Adrenal gland (tissue), 19 donors: ENCODE measurements at places on chromosomes 7 and 10. TPM values are rescaled to one million over a fixed set of nuclear protein-coding genes. Genes with fewer than 3 reads are reported as not detected.

The UNCX gene
- not detected for total RNA-seq

The POT1 gene
- 12.9 TPM for total RNA-seq

The PAX4 gene
- not detected for total RNA-seq

The ZNF92 gene
- 13.7 TPM for total RNA-seq

The TLX1 gene
- not detected for total RNA-seq

The SUV39H2 gene
- 6.3 TPM for total RNA-seq

The GPR26 gene
- total RNA-seq = not detected

The TMEM229A gene
- 4.4 TPM for total RNA-seq

The HGF gene
- 3.7 TPM for total RNA-seq

The OR6V1 gene
- total RNA-seq = not detected

The HOXA3 gene
- total RNA-seq = 10.1 TPM

The NODAL gene
- total RNA-seq = not detected

The SLF2 gene
- total RNA-seq = 19.8 TPM

The CDH23 gene
- 10.0 TPM for total RNA-seq

The MRLN gene
- total RNA-seq = 0.39 TPM

The GPR37 gene
- not detected for total RNA-seq

The ADRB1 gene
- 0.19 TPM for total RNA-seq

The TRDMT1 gene
- total RNA-seq = 1.7 TPM

The ANAPC16 gene
- 168 TPM for total RNA-seq

The ZNF425 gene
- total RNA-seq = 1.1 TPM

The TEX47 gene
- not detected for total RNA-seq

The KCNH2 gene
- total RNA-seq = 4.7 TPM

The MAGI2 gene
- 31.9 TPM for total RNA-seq

The RASA4 gene
- total RNA-seq = 27.7 TPM

The TUBGCP2 gene
- total RNA-seq = 40.7 TPM

The TUBB8 gene
- not detected for total RNA-seq

The PRPS1L1 gene
- not detected for total RNA-seq

The GPC2 gene
- 0.69 TPM for total RNA-seq

The SEMA3C gene
- 16.0 TPM for total RNA-seq

The ACTL6B gene
- 2.4 TPM for total RNA-seq

The EBF3 gene
- 0.46 TPM for total RNA-seq

The SLC26A5 gene
- total RNA-seq = 0.49 TPM

The MYL7 gene
- 0.17 TPM for total RNA-seq

The LRRC17 gene
- total RNA-seq = 26.3 TPM

The SOSTDC1 gene
- 0.11 TPM for total RNA-seq

The TMEM236 gene
- total RNA-seq = 0.24 TPM

The AKR1D1 gene
- not detected for total RNA-seq

The GSAP gene
- total RNA-seq = 11.2 TPM

The CRYGN gene
- total RNA-seq = 0.88 TPM

The CYP2C18 gene
- not detected for total RNA-seq

The IDI2 gene
- total RNA-seq = 0.28 TPM

The CALML3 gene
- not detected for total RNA-seq

The ASZ1 gene
- not detected for total RNA-seq

The SEC31B gene
- total RNA-seq = 85.1 TPM

The GPR141 gene
- 0.91 TPM for total RNA-seq

The CACNB2 gene
- 11.0 TPM for total RNA-seq

The CPA1 gene
- total RNA-seq = 0.48 TPM

The ZNHIT1 gene
- 81.6 TPM for total RNA-seq

The ZPBP gene
- not detected for total RNA-seq

The ALOX5 gene
- total RNA-seq = 60.0 TPM

The ZNF32 gene
- total RNA-seq = 44.8 TPM

The PRSS37 gene
- total RNA-seq = not detected
